ENCODE measurements at places on chromosomes 11 and 22.

- no peak for DNase-seq
These were observed 11.6 kb downstream of the LARGE2 start for GRCh38 chr11:45933846-45934579.

GRCh38 chr11:126949066-126949891 is 51.3 kb downstream of the KIRREL3 start:
- DNase-seq = peak; percentile 14

DNA sequence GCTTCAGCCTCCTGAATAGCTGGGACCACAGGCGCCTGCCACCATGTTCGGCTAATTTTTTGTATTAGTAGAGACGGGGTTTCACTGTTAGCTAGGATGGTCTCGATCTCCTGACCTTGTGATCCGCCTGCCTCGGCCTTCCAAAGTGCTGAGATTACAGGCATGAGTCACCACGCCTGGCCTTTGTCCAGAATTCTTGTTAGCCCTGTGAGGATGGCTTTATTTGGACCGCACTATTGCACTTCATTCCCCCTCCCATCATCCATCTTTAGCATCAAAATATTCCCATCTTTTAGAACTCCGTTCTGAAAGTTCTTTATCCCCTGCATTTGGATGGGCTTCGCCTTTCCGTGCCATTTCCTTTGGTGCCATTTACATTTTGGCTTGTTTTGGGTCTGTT is 2.6 kb downstream of the SAMM50 start:
- peak; percentile 34 for DNase-seq

GRCh38 chr11:68204402-68204801 is 8.7 kb downstream of the KMT5B start:
- no peak for DNase-seq

- DNase-seq = no peak
These were observed 148.3 kb downstream of the CRYBB2 start for GRCh38 chr22:25367756-25368155.

DNA sequence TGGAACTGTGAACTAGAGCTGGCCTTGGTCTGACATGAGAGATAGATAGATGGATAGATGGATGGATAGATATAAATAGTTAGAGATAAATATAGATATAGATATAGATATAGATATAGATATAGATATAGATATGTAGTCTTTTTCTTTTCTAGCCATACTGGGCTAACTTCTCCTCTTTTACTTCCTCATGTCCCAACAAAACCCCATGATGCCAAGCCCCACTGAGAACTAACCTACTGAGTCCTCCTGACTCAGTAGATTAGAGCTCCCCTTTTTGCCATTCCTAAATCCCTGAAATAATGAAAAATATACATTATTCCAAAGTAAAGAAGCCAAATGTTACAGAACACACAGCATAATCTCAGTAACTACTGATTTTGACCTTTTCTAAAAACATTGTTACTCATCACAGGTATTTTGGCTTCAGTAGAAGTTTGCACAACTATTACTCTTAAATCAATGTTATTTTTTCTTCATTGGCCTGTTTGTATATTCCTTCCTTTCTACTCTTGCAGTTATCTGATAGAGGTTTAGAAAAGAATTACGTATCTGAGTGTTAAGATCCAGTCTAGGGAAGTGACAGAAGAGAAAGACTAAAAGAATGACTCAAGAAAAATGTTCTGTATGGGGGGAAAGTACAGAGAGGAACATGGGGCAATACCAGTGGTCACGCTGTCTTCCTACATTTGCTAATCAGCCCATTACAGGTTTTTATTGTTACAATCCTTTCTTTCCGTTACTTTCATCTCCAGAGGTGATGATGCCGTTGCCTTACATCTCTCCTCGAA is 6.0 kb upstream of the OR10D3 start:
- DNase-seq = peak; percentile 14

DNA sequence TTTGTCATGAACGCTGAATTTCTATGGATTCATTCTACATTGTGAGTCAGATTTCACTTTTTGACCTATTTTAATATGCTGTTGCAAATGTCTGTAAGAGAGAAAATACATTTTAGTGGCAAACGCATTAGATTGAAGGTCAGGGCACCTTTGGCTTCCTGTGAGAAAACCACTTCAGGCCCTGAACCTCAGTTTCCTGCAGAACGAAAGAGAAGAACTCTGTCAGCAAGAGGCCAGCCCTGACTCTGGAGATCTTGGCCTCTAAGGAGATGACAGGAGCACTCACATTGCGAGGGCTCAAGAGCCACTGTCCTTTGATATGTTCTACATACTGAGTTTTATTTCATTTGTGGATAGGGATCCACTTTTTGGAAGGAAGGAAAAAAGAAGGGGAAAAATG is 83.6 kb downstream of the KCNJ1 start:
- DNase-seq = no peak

GRCh38 chr11:103920933-103921332 is 115.5 kb upstream of the DDI1 start:
- DNase-seq = no peak

DNA sequence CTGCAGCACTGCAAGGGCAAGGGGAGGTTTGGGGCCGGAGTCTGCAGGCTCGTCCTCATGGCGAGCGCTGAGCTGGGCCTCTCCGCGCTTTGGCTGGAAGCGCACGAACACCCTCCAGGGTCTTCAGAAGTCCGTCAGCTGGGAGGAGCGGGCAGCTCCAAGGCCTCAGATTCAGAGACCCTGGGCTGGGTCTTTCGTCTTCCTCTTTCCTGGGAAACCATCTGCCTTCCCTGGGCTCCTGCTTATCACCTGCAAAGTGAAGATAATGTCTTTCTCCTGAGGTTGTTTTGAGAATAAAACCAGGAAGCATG is 525.6 kb downstream of the BRD1 start:
- DNase-seq = no peak

DNA sequence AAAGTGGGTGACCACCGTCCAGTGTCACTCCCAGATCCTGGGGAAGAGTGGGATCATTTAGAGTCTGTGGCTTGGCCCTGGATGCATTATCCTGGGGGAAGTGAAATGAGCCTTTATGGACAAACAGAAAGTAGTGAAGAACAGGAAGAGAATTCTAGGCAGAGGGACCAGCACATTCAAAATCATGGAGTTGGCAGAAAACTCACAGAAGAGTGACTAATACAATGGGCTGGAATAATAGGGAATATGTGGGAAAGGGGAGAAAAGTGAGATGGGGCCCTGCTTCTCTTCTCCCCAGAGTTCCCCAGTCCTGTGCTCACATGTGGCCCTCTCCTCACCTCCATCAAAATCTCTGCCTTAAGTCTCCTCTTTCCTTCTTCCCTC is 84.3 kb downstream of the CCDC81 start:
- no peak for DNase-seq

- no peak for DNase-seq
These were observed 88.5 kb downstream of the RNF169 start for GRCh38 chr11:74837191-74837590.

DNA sequence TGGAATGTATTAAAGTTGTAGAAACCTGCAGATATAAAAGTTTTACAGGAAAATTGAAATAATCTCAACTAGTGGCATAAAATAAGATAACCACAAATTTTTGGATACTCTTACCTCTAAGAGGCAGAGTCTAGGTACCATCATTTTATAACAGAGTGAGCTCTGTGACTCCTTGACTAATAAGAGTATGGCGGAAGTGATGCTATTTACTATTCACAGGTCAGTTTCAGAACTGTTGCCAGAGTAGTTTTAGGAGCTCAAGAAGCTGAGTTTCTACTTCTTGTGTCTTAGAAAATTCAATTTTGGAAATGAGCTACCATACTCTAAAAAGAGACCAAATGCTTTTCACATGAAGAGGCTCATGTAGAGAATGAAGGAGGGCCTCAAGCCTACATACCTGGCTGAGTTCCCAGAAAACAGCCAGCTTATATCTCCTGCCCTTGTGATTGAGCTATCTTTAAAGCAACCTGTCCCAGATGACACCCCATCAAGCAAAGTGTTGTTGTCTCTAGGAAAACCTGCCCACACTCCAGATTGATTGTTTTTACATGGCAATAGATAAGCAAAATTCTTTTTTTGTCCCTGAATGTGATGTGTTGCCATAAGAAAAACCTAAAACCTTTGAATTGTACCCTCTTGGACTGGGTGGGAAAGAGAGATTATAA is 712.8 kb upstream of the CNTN5 start:
- peak; percentile 6 for DNase-seq

DNA sequence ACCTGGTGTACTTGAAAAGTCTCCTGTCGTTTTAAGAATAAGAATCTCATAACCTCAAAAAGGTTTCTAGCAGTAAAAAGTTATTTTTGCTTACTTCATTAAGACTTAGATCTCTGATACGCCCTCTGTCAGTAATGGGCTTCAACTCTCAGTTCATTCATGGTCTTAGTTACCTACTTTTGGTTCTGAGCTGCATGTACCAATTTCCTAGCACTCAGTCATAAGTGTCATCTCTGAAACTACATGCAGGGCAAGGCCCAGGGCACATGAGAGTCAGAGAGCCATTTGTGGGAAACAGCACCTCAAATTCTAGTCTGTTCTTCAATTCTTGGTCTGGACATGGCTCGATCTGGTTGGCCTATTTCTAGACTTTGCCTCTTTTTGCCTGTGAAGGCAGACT is 838.4 kb downstream of the FAM181B start:
- no peak for DNase-seq

DNA sequence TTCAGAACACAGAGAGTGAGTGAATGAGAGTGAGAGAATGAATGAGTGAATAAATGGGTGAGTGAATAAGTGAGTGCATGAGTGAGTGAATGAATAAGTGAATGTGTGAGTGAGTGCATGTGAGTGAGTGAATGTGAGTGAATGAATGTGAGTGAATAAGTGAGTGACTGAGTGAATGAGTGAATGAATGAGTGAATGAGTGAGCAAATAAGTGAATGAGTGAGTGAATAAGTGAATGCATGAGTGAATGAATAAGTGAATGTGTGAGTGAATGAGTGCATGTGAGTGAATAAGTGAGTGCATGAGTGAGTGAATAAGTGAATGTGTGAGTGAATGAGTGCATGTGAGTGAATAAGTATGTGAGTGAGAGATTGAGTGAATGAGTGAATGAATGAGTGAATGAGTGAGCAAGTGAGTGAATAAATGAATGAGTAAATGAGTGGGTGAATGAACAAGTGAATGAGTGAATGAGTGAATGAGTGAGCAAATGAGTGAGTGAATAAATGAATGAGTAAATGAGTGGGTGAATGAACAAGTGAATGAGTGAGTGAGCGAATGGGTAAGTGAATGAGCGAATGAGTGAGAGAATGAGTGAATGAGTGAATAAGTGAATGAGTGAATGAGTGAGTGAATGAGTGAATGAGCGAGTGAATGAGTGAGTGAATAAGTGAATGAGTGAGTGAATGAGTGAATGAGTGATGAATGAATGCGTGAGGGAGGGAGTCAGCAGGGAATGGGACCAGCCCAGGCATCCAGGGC is 21.3 kb upstream of the MUC5B start:
- peak; percentile 14 for DNase-seq

DNA sequence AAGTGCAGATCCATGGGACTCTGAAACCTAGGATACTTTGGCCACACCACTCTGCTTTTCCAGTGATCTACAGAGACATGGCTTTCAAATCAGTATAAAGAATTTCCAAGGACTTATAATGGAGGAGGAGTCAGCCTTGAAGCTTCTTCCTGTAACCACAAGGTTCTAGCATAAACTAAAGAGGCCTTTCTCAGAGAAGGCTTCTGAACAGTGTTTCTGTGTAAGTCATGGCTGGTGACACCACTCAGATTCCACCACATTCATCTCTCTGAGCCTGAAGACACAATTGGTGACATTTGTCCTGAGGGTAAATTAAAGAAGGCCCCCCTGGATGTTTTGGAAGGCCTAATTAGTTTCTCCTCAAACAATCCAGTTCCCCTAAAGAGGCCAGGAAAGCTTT is 29.0 kb upstream of the ADORA2A start:
- DNase-seq = peak; percentile 65

GRCh38 chr11:9711454-9712307 is 47.8 kb downstream of the SWAP70 start:
- DNase-seq = no peak

GRCh38 chr11:117146521-117146920 is 2.4 kb downstream of the PAFAH1B2 start:
- DNase-seq = peak; percentile 52

DNA sequence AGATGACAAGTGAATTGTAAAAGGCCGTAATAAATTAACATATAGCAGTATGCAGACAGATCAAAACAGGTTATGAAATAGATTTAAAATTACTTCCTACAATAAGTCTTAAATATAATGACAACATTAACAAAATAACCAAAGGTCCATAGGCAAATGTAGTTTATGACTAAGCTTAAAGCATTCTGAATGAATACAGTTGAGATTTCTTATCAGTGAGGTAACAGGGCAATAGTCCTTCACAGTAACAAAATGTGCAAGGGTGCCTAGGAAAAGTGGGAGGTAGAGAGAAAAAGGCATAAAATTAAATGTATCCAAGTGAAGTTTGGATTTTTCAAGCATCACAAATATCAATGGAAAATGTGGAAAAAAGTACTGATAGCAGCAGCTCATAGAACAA is 20.9 kb upstream of the P4HA3 start:
- DNase-seq = no peak

DNA sequence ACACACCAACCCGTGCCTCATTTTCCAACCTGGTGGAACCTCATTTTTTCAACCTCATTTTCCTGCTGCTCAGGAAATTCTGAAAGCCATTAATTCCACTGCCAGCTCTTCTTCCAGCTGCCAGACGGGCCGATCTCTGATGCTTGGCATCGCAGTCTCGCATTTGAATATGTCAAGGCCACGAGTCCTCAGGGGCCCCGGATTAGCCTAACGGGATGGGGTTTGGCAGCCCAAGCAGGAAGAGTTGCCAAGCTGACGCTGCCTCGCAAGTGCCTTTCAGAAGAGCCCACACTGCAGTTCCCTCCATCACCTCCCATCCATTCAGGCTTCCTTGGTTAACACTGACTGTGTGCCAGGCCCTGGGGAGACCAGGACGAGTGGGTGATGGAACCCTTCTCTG is 8.7 kb downstream of the RASD2 start:
- DNase-seq = no peak
